Esophagus squamous epithelium (tissue), 5 donors: ENCODE measurements at places on chromosomes 6 and 20.

GRCh38 chr20:6956574-6956973, 189.1 kb downstream of the BMP2 start:
- DNase-seq: no peak

DNA sequence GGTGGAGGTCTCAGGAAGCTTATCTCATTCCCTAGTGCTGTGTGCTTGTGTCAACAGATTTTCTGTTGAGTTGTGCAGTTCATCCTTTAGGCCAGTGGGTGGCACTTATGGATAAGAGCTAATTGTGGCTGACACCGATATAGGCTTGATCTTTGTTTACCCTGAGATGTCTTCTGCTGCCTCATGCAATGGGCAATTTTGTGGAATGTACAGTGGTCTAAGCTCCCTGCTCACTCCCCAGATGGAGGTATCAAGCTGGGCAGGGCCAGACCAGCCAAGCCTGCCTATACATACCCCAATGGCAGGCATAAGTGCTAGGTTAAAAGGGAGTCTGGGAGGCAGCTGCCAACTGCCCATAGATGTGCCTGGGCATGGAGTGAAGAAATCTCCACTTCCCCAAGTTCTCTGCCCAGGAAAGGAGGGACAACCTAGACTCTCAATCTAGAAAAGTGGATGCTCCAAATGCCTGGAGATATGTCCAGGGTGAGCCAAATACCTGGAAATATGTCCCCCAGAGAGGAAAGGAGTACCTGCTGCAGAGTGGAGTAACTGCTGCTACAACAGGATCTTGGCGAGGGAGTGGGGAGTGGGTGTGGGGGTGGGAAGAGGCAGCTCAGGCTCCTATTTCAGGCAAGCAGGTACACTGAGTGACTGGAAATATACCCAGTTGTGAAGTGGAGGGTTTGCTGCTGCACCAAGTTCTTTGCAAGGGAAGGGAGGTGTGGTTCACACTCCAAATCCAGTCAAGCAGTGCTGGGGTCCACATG, 53.2 kb upstream of the ARG1 start:
- no peak for DNase-seq

GRCh38 chr6:25032934-25033333, 97.2 kb upstream of the RIPOR2 start:
- DNase-seq: no peak

DNA sequence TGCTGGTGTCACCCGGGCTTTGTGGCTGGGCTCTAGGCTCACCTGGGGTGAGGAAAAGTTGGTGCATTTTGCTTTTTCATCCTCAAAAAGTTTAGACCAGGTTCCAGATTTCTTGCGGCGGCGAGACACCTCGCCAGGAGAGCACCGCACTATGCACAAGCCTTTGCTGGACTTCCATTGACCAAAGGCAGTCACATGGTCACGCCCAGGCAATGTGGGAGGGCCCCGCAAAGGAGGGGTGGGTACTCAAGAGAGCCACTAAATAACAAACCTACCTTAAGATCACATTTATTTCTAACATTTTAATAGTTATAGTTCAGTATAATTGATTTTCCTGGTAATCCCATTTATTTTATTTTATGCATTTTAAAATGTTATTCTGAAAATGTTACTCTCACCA, 3.0 kb upstream of the KIF16B start:
- no peak for DNase-seq

- DNase-seq: no peak
Measured at GRCh38 chr6:53294095-53294494, 54.7 kb downstream of the ELOVL5 start.

- DNase-seq: no peak
Measured at GRCh38 chr6:11407414-11407813, 130.1 kb upstream of the TMEM170B start.

- no peak for DNase-seq
Measured at GRCh38 chr6:47875593-47875992, 93.8 kb downstream of the OPN5 start.

DNA sequence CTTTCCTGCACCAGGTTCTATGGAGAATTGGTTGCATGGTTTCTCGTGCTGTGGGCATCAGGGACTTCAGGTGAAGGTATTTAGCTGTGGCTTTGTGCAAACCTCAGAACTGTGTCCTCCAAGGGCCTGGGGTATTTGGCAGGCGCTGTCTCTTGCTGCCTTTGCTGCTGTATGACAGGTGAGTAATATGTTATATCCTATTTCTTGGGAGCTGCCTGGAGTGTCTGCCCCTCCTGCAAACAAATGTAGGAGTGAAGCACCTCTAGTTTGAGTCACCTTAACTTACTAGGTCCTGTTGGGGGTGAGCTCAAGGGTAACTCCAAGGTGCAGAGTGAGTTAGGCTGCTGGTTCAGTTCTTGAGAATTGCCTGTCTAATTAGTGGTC, 177.7 kb upstream of the RNF24 start:
- DNase-seq: no peak

DNA sequence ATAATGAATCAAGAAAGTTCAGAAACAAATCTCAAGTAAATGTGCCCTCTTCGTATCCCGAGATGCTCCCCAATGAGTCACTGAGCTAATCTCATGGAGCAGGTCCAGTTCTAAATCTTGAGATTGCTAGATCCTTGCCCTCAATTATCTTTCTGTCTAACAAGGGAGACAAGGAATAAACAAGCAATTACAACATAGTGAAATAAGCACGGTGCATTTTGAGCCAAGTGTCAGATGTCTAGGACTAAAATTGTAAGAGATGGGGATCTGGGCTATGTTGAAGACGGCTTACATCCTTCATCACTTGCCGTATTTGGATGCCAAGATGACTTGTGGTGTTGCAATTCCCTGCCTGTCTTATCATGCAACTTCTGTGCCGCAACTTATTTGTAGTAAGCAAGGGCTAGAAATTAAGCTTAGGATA, 56.5 kb upstream of the ADGRF1 start:
- no peak for DNase-seq

DNA sequence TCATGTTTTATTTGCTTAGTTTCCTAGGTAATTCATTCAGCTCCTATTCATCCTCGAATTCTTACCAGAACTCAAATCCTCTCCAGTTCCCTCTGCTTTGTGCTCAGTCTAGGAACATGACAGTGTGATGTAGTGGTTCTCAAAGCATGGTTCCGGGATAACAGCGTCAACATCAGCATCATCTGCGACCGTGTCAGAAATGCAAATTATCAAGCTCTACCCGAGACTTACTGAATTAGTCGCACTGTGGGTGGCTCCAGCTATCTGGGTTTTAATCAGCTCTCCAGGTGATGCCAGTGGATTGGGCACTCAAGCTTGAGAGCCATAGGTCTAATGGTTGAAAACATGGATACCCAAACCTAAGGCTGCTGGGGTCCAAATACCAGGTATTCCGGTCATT, 7.7 kb upstream of the STK35 start:
- DNase-seq: no peak

DNA sequence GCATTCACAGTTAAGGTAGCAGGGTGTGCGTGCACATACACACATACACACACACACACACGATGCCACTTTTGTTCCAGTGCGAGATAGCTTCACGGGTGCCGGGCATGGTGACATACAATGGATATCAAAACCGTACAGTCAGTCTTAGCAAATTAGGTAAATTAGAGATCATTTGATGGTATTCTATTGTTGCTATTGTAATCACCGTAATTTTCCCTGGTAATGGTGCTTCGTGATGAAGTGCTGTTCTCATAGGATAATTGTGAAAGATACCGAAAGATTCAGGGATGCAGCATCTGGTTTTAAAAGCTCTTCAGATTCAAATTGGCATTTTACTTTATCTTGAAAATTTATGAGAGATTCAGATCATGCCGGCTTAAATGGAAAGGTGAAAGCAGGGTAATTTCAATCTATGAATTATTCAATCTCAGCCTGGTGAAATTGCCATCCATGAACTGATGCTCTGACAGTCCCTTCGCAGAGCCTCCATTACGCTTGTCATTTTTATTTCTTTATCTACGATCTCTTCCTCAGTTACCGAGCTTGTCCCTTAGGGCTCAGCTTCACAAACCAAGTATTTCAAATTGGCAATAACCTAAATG, 71.3 kb upstream of the SOX4 start:
- no peak for DNase-seq

- DNase-seq: no peak
Measured at GRCh38 chr6:6997263-6998193, 110.2 kb upstream of the RREB1 start.

GRCh38 chr6:46135176-46135575, 5.4 kb downstream of the ENPP4 start:
- no peak for DNase-seq

GRCh38 chr20:13452470-13453124, 186.1 kb downstream of the TASP1 start:
- DNase-seq: no peak

DNA sequence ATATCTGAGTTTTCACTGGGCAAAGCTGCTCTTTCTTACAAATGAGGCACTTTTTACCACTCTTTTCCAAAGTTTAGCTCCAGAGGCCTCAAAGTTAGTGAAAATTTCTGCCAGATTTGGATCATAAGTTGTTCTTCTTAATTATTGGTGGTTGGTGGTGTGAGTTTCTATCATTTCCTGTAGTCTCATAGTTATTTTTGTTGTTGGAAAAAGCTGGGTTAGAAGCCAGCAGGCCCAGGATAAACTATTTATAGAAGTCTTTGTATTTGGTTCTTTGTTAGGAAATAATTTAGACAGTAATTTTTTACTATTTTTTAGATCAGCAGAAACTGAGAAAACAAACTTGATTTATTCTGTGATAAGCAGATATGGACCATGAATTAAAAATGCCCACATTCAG, 10.6 kb downstream of the PFDN4 start:
- DNase-seq: no peak

GRCh38 chr6:101296169-101296960, 97.1 kb upstream of the GRIK2 start:
- DNase-seq: no peak

GRCh38 chr6:10235344-10235743, 179.5 kb downstream of the TFAP2A start:
- no peak for DNase-seq

DNA sequence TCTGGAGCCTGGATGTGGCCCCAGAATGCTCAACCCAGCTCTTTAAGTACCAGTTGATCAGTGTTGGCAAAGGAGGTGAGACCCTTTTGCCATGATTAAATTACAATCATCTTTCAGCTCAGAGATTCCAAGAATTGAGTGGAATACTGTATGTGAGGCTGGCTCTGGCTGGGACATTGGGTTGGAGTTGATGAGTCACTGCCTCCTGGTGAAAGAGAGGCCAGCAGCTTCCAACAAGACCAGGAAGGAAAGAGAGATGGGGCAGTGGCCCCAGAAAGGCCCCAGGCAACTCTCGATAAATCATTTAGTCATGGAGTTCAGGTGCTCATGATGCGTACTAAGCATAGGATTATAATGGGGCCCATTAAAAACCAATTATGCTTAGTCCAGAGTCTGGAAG, 2.1 kb downstream of the TGM6 start:
- no peak for DNase-seq

- DNase-seq: no peak
Measured at GRCh38 chr20:4632876-4633275, 88.8 kb upstream of the PRND start.

DNA sequence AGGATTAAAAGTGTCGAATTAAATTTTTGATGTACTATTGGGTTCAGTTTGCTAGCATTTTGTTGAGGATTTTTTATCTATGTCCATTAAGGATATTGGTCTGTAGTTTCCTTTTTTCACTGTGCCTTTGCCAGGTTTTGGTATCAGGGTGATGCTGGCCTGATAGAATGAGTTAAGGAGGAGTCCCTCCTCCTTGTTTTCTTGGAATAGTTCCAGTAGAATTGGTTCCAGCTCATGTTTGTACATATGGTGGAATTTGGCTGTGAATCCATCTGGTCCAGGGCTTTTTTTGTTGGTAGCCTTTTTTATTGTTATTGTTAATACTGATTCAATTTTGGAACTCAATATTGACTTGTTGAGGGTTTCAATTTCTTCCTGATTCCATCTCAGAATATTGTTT, 141.8 kb downstream of the SIM1 start:
- no peak for DNase-seq

DNA sequence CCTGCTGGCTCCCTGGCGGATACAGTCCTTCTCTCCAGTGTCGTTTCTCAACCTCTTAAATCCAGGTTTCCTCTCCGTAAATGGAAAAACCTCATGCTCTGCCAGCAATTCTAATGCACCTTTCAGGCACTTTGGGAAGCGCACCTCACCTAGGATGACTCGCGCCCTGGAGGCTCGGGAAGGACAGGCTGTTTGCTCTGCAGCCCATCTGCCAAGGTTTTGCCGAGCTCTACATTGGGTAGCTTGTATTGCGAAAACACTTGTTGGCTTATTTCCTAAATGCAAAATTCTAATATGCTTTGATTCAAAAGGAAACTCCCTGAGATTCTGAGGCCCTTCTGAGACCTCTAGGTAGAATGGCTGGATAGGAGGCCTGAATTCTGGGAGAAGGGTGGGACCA, 102.6 kb upstream of the MLN start:
- DNase-seq: no peak

GRCh38 chr6:120058410-120058809, 708.8 kb upstream of the MAN1A1 start:
- DNase-seq: no peak

DNA sequence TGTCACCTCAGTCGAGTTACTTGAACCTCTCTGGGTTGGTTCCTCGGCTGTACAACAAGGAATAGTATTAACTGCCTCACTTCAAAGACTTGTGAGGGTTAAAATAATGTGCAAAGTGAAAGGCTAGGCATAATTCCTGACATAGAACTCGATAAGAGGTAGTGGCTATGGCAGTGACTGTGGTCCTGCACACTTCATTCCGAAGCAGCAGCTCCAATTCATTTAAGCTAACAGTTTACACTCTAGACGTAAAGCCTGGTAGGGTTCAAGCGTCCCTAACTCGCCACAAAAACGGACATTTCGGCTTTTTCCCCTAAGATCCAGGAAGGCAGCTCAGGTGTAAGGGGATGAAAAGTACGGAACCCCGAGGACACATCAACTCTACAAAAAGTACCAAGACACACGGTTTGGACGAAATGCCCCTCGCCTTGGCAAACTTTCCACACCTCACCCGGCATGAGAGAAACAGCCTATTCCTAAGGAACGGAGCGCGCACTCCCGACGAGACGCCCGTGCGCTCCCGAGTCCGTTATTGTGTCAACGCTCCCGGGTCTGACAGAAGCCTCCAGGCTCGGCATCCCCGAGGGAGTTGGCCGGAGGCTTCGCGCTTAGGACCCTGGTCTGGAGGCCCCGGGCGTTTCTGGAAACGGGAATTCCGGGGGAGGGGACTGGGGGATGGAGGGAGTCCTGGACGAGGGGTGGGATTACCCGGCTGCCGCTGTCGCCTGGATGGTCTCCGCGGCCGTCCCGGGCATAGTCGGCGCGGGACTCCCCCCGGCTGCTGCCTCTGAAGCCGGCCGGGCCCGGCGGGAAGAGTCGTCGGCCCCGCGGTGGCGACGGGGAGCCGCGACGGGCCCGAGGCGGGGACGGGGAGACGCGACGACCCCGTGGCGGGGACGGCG, 937 bp downstream of the ZNF318 start:
- no peak for DNase-seq

DNA sequence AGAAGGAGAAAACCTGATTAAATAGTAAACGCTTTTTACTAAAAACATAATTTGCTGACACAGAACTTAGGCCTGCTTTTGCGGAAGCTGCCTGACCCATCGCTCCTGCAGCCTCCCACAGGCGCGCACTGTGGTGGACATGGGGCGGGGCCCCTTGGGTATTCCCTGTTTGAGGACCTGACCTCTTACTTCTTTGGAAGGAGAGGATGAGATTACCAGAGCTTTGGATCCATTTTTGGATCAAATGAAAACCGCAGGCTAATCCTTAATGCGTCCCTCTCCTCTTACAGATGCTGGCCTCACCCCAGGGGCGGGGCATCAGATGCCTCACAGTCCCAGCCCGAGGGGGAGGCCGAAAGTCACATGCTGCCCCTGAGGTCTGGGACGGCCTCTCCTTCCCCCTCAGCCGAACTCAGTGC, 151.0 kb downstream of the SCML4 start:
- DNase-seq: no peak
